Sigmoid colon (tissue), 7 donors: ENCODE measurements at places on chromosomes 4 and X. TPM values are rescaled to one million over a fixed set of nuclear protein-coding genes. Genes with fewer than 3 reads are reported as not detected.

The GPRIN3 gene
- total RNA-seq, result 2.8 TPM

The PPP1R2C gene
- not detected for total RNA-seq

GRCh38 chr4:154954117-154954516 is 173.0 kb downstream of the RBM46 start:
- no peaks in the 10 kb centered on the region for H3K27me3 ChIP-seq
- peaks cover 7% of the 10 kb centered on the region for H3K4me1 ChIP-seq
- H3K27ac ChIP-seq, result no peak overlapping the region
- no peak for DNase-seq

The PHEX gene
- total RNA-seq, result 0.83 TPM

DNA sequence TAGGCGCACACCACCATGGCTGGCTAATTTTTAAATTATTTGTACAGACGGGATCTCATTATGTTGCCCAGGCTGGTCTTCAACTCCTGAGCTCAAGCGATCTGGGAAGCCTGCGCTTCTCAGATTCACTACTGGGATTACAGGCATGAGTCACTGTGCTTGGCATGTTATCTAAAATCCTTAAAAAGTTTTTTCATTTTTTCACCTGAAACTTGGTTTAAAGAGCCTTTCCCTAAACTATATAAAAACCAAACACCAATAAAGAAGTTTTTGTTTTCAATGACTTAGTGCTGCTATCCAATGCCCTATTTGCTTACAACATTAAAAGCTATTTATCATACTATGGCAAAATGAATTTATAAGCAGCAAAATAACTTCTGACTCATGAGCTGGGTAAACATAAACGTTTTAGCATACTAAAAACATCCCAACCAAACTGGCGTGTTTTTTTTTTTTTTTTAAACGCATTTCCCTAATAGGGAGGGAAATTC is 127.8 kb downstream of the UBE2K start:
- peaks cover 6% of the 10 kb centered on the region for H3K36me3 ChIP-seq
- no peak overlapping the region for H3K27ac ChIP-seq
- no peak for DNase-seq

DNA sequence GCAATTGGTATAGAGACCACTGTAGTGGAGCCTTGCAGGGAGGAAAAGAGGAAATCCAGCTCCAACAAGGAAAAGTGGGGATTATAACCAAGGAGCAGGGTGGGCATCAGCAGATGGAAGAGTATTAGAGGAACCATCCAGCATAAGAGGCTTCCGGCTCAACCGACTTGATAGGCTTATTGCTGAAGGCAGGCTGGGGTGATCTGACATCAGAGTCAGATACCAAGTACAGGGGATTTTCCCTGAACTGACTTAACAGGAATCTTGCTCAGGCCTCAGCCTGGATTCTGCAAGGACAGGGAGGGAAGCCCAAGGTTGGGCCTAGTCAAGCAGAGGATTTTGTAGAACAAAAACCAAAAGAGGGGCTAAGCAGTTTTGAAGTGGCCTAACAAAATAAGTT is 129.6 kb downstream of the DCLK2 start:
- DNase-seq, result no peak
- H3K4me1 ChIP-seq, result no peaks in the 10 kb centered on the region
- H3K4me3 ChIP-seq, result no peak overlapping the region
- no peaks in the 10 kb centered on the region for H3K27me3 ChIP-seq

The FBXW7 gene
- 74.9 TPM for total RNA-seq

GRCh38 chr4:91681544-91681943 is 622.2 kb upstream of the GRID2 start:
- no peak for DNase-seq
- H3K4me1 ChIP-seq, result no peaks in the 10 kb centered on the region
- no peaks in the 10 kb centered on the region for H3K36me3 ChIP-seq
- no peak overlapping the region for H3K4me3 ChIP-seq

- no peaks in the 10 kb centered on the region for H3K27me3 ChIP-seq
- H3K27ac ChIP-seq, result no peak overlapping the region
- no peak overlapping the region for H3K4me3 ChIP-seq
- H3K4me1 ChIP-seq, result no peaks in the 10 kb centered on the region
- DNase-seq, result no peak
These were observed 74.0 kb downstream of the ATG4A start for GRCh38 chrX:108165383-108166111.

GRCh38 chrX:109299091-109299490 is 182.8 kb downstream of the GUCY2F start:
- H3K4me3 ChIP-seq, result no peak overlapping the region
- H3K36me3 ChIP-seq, result no peaks in the 10 kb centered on the region
- no peaks in the 10 kb centered on the region for H3K27me3 ChIP-seq
- DNase-seq, result no peak
- H3K27ac ChIP-seq, result no peak overlapping the region
- H3K4me1 ChIP-seq, result no peaks in the 10 kb centered on the region

DNA sequence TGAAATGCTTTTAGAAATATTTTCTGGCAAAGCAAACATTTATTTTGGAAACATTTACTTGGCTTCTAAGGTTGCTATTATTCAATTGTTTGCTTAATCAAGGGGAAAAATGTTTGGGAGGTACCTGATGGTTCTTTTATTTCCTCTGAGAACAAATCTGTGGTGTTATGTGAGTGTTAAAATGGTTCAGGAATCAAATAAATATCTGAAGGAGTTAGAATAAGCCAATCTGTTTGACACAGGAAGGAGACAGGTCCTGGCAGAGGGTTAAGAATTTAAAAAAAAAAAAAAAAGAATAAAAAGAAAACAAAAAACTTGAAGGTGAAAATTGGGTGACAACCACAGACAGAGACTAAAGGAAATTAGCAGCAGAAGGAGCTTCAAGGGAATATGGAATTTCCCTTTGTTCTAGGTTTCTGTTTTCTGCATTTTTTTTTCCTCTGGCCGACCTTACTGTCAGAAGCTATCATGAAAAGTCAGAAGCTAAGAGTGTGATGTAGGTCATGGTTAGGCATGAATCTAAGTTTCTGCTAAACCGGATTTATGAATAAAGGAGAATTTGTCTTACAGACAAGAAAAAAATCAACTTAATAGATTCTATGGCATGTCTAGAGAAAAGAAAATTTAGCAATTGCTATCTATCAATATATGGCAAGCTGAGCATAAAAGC is 78.6 kb upstream of the PNPLA4 start:
- H3K4me1 ChIP-seq, result no peaks in the 10 kb centered on the region
- H3K27ac ChIP-seq, result no peak overlapping the region
- no peaks in the 10 kb centered on the region for H3K36me3 ChIP-seq
- no peak for DNase-seq
- H3K4me3 ChIP-seq, result no peak overlapping the region
- H3K27me3 ChIP-seq, result no peaks in the 10 kb centered on the region

The CENPI gene
- 1.6 TPM for total RNA-seq

- H3K27me3 ChIP-seq, result no peaks in the 10 kb centered on the region
- H3K27ac ChIP-seq, result no peak overlapping the region
- H3K4me3 ChIP-seq, result no peak overlapping the region
These were observed 38.1 kb upstream of the TRPC5 start for GRCh38 chrX:112120721-112121120.

DNA sequence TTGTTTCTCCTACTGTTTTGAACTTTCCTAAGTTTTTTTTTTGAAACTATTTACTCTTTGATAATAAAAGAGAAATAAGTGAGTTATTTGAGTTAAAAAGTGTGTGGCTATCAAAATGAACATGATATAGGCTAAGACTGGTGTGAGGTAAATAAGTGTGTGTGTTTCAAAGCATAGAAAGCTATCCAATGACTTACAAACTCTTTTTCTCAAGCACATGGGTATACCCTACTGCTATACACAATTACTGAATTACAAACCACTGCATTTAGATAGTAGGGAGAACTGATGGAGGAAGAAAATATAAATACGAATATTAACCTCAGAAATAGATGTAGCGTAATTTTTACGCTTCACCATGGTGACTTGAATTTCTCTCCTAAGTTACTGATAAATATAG is 305.8 kb upstream of the ANXA10 start:
- H3K27me3 ChIP-seq, result no peaks in the 10 kb centered on the region
- no peaks in the 10 kb centered on the region for H3K36me3 ChIP-seq
- DNase-seq, result no peak
- no peak overlapping the region for H3K27ac ChIP-seq

- peaks cover 23% of the 10 kb centered on the region for H3K4me1 ChIP-seq
- no peaks in the 10 kb centered on the region for H3K27me3 ChIP-seq
- no peaks in the 10 kb centered on the region for H3K36me3 ChIP-seq
- peak overlapping the region; percentile 46 for H3K27ac ChIP-seq
These were observed 16.7 kb downstream of the BLOC1S4 start for GRCh38 chr4:6732441-6733357.

- no peak overlapping the region for H3K27ac ChIP-seq
- DNase-seq, result no peak
- H3K27me3 ChIP-seq, result no peaks in the 10 kb centered on the region
- H3K36me3 ChIP-seq, result no peaks in the 10 kb centered on the region
These were observed 168.6 kb upstream of the PGRMC2 start for GRCh38 chr4:128456171-128456570.

- no peak overlapping the region for H3K4me3 ChIP-seq
- H3K27me3 ChIP-seq, result no peaks in the 10 kb centered on the region
These were observed 109.4 kb upstream of the FAM9C start for GRCh38 chrX:13153796-13154195.

The ADH7 gene
- total RNA-seq, result not detected

The THAP9 gene
- total RNA-seq, result 7.5 TPM

DNA sequence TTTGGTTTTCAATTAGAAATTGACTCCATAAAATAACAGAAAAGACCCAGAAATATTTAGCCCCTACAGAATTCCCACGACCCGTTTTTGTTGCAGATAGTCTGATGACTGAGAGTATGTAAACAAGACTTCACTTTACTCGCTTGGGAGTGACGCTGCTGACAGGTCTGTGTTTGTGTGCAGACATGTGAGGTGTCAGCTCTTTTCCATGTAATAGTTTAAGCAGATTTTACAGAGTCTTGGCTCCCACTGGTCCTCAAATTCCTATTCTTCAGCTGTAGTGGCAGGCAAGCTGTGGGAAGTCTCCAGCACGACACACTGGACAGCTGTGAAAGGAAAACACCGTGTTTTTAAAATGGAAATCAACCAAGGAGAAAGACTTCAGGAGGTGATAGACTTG is 455.7 kb downstream of the GABRG1 start:
- no peak for DNase-seq
- H3K27ac ChIP-seq, result no peak overlapping the region
- H3K4me3 ChIP-seq, result no peak overlapping the region
- H3K36me3 ChIP-seq, result no peaks in the 10 kb centered on the region
- no peaks in the 10 kb centered on the region for H3K27me3 ChIP-seq

- H3K36me3 ChIP-seq, result no peaks in the 10 kb centered on the region
- no peak overlapping the region for H3K27ac ChIP-seq
- H3K27me3 ChIP-seq, result no peaks in the 10 kb centered on the region
- no peak for DNase-seq
These were observed 508.4 kb upstream of the FTHL17 start for GRCh38 chrX:31580227-31580626.

GRCh38 chr4:39732728-39733127 is 34.8 kb downstream of the UBE2K start:
- peaks cover 12% of the 10 kb centered on the region for H3K4me1 ChIP-seq
- no peak overlapping the region for H3K4me3 ChIP-seq
- H3K36me3 ChIP-seq, result peaks cover under 1% of the 10 kb centered on the region
- no peak for DNase-seq
- no peaks in the 10 kb centered on the region for H3K27me3 ChIP-seq

DNA sequence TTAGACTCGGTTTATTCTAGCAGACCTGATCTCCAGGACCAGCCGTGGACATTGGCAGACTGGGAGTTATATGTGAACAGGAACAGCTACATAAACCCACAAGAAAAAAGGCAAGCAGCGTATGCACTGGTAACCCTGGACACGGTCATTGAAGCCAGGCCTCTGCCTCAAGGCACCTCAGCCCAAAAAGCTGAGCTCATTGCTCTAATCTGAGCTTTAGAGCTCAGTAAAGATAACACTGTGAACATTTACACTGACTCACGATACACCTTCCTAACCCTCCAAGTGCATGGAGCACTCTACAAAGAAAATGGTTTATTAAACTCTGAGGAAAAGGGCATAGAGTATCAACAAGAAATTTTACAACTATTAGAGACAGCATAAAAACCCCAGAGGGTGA is 148.9 kb upstream of the FGF16 start:
- H3K27ac ChIP-seq, result no peak overlapping the region
- no peaks in the 10 kb centered on the region for H3K4me1 ChIP-seq
- H3K27me3 ChIP-seq, result no peaks in the 10 kb centered on the region
- H3K36me3 ChIP-seq, result no peaks in the 10 kb centered on the region
- no peak overlapping the region for H3K4me3 ChIP-seq

- no peaks in the 10 kb centered on the region for H3K27me3 ChIP-seq
- no peak overlapping the region for H3K27ac ChIP-seq
- no peak overlapping the region for H3K4me3 ChIP-seq
- H3K36me3 ChIP-seq, result no peaks in the 10 kb centered on the region
These were observed 210.7 kb downstream of the PPP1R2C start for GRCh38 chrX:42567268-42567667.

GRCh38 chrX:129697204-129697829 is 41.5 kb upstream of the XPNPEP2 start:
- DNase-seq, result no peak
- H3K4me3 ChIP-seq, result no peak overlapping the region
- no peaks in the 10 kb centered on the region for H3K36me3 ChIP-seq
- no peaks in the 10 kb centered on the region for H3K4me1 ChIP-seq
- no peak overlapping the region for H3K27ac ChIP-seq

DNA sequence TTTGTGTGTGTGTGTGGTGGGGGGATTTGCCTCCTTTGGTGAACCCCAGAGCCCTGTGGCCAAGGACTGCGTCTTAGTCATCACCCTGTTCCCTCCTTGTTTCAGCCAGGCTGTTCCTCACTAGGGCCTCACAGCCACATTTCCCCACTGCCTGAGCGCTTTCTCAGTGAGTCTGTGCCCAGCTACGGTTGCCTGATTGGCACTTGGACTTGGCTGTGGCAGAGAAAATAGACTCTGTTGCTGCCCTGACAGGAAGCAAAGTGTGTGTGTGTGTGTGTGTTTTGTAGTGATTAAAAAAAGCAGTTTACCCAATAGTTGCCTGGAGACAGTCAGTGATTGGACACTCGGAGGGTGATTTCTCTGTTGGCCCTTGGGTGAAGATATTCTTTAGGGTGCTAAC is 113.0 kb downstream of the UCHL1 start:
- no peak overlapping the region for H3K27ac ChIP-seq
- H3K4me3 ChIP-seq, result no peak overlapping the region
- no peaks in the 10 kb centered on the region for H3K36me3 ChIP-seq
- no peak for DNase-seq

The RAB39B gene
- 0.71 TPM for total RNA-seq

- DNase-seq, result no peak
- no peaks in the 10 kb centered on the region for H3K36me3 ChIP-seq
- no peak overlapping the region for H3K27ac ChIP-seq
- H3K4me3 ChIP-seq, result no peak overlapping the region
- no peaks in the 10 kb centered on the region for H3K4me1 ChIP-seq
These were observed 55.3 kb downstream of the ASB9 start for GRCh38 chrX:15214588-15214987.

The GLOD5 gene
- not detected for total RNA-seq

GRCh38 chr4:120348948-120349347 is 282.3 kb upstream of the MAD2L1 start:
- no peaks in the 10 kb centered on the region for H3K36me3 ChIP-seq
- H3K27ac ChIP-seq, result no peak overlapping the region
- no peaks in the 10 kb centered on the region for H3K27me3 ChIP-seq
- H3K4me1 ChIP-seq, result no peaks in the 10 kb centered on the region
- DNase-seq, result no peak

- no peak for DNase-seq
- H3K27me3 ChIP-seq, result no peaks in the 10 kb centered on the region
- no peak overlapping the region for H3K27ac ChIP-seq
- H3K4me3 ChIP-seq, result no peak overlapping the region
These were observed 422.8 kb downstream of the SH2D1A start for GRCh38 chrX:124769166-124769565.
